ENCODE measurements at places on chromosomes 4 and X.

DNA sequence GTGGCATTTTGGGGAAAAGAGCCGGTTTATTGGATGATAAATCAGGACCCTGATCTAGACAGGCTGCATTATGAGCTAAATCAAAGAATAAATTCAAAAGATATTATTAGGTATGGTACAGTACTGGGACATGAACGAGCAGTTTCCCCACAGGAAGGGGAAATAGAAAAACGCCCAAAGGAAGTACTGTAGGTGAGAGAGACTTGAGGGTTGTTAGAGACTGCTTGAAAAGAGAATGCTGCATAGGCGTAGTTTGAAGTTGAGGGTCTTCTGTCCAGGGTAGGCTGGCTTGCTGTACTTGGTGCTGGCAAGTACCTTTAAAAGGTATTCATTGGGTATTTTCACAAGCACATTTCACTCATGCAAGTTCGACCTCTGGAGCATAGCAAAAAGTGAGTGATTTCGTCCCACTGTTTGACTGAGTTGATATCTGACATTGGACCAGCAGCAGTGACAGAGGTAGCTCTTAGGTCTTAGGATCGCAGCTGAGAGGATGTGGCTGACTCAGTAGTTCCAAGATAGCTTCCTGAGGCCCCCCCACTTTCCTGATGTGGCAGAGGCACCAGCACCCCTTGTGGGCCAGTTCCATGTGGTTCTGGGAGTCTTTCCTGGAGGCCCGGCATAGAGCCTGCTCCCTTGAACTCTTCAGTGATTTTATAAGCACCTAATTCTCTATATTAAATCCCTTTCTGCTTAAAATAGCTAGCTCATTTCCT, 64.3 kb downstream of the TMEM131L start:
- DNase-seq = peak; percentile 47

GRCh38 chr4:10305816-10306215, 151.4 kb downstream of the ZNF518B start:
- DNase-seq = no peak

DNA sequence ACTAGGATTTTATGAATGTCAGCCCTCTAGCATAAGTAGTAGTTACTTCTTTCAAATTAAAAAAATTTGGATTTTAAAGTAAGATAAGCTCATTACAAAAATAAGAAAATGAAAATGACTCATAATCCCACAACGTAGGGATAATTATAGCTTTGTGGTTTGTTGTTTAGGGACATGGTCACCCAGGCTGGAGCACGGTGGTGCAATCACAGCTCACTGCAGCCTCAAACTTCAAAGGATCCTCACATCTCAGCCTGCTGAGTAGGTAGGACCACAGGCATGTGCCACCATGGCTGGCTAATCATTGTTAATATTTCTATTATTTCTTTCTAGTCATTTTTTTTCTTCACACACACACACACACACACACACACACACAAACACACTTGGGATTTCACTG, 57.6 kb downstream of the PLAC1 start:
- DNase-seq = no peak

DNA sequence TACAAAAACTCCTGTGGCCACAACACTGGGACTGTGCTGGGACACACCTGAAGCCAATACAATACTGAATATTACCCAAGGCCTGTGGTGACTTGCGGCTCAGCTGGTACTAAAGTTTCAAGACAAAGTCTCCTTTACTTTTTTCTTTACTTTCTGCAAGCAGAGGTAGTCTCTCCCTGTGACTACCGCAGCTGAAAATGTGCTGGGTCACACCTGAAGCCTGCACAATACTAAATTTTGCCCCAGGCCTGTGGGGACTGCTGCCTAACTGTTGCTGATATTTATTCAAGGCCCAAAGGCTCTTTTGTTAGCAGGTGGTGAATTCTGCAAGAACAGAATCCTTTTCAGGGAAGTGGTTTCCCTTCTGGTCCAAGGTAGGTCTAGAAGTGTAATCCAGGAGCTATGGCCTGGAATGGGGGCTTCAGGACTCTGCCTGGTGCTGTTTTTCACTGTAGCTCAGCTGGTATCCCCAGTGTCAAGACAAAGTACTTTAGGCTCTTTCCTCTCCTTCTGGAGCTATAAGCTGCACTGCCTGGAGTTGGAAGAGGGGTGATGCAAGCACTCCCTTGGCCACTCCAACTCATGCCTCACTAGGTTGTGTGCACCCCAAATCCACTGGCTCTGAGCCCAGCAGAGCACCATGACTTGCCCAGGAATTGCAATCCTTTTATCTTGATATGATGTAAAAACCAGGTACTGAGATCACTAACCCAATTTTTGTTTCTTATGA, 489.4 kb downstream of the TECRL start:
- no peak for DNase-seq

DNA sequence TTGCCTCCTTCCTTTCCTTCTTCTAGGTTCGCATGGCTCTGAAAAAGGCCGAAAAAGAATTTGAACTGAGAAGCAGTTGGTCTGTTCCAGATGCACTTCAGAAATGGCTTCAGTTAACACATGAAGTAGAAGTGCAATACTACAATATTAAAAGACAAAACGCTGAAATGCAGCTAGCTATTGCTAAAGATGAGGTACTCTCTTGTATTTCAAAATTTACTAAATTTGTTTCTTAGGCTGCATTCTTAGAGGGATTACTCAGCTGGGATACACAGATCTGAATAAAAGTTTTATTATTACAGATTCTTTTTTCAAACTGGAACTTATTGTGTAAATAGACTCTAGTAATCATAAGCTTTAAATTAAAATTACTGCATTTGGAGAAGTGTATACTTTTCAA, 146.9 kb downstream of the STIM2 start:
- no peak for DNase-seq

GRCh38 chr4:38666766-38667084, 2.7 kb downstream of the KLF3 start:
- no peak for DNase-seq

GRCh38 chr4:88737307-88737941, 39.8 kb upstream of the NAP1L5 start:
- DNase-seq = peak; percentile 34

GRCh38 chr4:43842594-43842993, 606.0 kb downstream of the KCTD8 start:
- no peak for DNase-seq

DNA sequence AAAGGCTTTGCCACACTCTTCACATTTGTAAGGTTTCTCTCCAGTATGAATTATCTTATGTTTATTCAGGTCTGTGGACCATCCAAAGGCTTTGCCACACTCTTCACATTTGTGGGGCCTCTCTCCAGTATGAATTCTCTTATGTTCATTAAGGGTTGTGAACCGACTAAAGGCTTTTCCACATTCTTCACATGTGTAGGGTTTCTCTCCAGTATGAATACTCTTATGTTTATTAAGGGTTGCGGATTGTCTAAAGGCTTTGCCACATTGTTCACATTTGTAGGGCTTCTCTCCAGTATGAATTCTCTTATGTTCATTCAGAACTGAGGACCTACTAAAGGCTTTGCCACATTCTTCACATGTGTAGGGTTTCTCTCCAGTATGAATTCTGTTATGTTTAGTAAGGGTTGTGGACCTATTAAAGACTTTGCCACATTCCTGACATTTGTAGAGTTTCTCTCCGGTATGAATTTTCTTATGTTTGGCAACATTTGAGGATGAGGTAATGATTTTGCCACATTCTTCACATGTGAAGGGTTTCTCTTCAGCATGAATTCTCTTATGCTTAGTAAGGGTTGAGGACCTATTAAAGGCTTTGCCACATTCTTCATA, 33.7 kb downstream of the ZNF732 start:
- no peak for DNase-seq

DNA sequence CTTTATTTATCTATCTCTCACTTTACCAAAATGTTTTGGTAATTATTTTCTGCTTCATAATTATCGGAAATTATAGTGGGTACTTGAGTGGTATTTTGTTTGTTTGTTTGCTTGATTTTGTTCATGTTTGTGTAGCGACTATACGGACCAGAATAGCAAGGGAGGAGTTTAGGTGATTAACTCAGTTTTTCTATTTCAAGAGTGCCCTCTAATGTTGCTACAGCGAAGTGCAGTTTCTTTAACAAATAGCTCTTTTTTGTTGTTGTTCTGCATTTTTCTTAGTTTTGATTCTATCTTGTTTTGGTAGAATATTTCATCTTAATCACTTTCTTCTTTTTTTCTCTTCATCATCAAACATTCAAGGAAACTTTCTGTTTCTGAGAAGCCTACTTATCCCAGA, 40.8 kb upstream of the QRFPR start:
- DNase-seq = no peak

DNA sequence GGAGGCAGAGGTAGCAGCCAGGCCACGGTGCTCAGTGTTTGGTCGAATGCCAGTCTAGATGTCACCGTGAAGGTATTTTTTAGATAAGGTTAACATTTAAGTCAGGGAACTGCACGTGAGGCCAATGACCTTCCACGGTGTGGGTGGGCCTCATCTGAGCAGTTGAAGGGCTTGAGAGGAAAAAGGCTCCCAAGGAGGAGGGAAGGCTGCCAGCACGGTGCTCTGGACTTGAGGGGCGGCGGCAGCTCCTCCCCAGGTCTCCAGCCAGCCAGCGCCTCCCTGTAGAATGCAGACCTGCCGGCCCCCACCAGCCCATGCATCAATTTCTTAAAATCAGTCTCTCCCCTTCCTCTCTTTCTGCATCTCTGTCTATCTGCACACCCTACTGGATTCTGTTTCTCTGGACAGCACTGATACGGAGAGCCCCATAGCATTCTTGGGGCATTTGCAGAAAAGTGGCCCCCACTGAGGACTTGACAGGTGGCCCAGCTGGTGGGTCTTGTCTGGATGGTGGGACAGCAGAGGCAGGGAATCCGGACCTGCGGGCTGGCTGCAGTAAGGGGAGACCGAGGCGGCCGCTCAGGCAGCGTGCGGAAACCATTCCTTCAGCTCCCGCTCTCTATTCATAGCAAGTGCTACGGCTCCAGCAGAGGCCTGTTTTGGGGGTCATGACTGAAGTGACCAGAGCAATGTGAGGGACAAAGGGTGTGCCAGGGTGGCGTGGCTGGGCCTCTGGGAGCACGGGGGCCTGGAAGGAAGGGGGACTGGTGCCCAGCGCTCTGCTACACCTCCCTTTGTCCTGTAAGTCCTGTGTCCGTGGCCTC, 7.9 kb upstream of the RGS12 start:
- no peak for DNase-seq

Measured in activated T-cell treated with anti-CD3 and anti-CD28 coated beads, Interleukin-2, amount 50 U/mL, for 1 hour (primary cell).